Right ventricle myocardium superior (tissue), 1 donor: ENCODE measurements at places on chromosomes 12 and 14.
A peak's percentile ranks its signal among the peaks of the same experiment; 100 is the strongest.

- no peak for DNase-seq
Observed at GRCh38 chr12:51891843-51892242, 3.9 kb downstream of the ANKRD33 start.

DNA sequence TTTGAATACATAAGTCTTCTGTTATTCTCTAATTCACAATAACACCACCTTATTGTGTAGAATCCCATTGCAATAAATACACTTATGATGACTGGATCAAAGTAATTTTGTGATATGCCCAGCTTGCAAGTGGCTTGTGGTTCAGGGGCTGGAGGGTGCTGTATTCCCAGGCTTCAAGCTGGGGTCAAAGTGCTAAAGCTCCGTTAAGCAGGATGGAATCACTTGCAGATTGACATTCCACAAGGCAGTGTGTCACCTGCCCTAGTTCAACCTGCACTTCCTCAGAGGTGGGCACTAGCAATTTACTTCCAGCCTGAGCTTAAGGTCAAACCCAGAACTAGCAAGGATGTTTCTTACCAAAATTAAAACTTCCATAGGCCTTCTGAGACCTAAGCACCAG, 166.6 kb downstream of the SSPN start:
- no peak for DNase-seq

DNA sequence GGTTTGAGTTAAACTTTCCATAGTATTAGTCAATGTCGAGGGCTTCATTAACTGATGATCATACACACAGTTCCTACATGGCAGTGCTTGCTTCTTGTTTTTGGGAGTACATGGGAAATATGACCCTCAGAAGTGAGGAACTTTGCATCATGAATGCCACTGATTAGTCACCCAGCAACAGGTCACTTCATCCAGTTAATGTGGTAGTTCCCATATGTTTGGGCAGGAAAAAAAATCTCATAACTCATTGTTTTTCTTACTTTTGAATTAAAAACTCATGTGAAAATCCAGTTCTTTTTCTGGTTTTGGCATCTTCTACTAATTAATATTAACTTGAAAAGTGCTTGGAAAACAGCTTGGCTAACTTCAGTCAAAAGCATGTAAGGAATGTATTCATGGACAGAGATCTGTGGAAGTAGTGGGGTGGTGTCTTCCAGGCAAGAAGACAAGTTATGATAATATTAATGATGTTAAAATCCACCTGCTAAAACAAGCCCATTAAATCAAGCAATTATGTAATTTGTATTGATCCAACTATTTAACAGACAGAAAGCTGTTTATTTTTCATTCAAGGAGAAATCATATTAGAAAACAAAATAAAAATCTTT, 309.1 kb upstream of the NAV3 start:
- DNase-seq: no peak

DNA sequence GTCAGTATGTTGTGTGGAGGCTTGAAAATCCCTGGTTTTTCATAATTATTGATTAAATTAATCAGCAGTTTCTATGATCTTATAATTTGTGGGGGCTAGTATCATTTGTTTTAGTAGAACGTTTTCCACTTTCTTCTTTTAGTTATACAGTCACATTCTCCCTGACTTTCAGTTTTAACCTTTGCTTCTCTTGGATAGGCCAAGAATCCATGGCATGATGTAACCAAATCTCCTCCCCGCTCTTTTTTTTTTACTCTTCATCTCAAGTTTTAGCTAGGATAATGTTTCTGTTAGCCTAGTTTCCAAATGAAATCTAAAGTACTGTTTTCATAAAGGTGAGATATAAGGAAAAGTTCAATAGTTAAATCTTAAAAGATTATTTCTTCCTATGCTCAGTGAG, 106.5 kb downstream of the TMEM117 start:
- DNase-seq: no peak

- DNase-seq: peak; percentile 6
Observed at GRCh38 chr14:34582117-34582680, 42.7 kb upstream of the EAPP start.

DNA sequence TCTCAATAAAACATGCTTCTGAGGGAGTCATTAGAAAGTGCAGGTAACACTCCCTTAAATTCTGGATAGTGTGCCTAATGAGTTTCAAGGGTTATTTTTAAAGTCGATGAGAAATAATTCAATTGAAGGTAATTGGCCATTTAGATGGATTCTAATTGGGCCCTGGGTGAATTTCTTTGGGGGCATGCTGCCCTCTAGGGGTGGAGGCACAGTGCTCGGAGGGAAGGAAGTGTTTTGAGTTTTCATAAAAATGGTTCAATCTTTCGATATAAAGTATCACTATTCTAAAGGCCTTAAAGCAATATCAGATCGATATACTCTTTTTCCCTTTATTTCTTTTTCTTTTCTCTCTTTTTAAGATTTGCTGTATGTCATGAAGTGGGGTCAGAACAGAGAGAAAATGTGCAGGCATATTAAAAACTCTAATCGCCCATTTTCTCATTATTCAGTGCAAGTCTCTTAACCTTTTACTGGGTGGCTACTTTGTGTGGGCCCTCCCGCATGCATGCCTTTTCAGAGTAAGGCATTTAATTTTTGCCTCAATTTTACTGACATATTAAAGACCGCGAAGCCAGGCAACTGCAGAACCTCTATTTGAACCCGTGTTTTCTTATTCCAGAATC, 25.5 kb downstream of the NKX2-8 start:
- no peak for DNase-seq

GRCh38 chr12:45076417-45077026, 25.6 kb upstream of the DBX2 start:
- DNase-seq: no peak

GRCh38 chr12:51975196-51975595, 23.7 kb downstream of the ACVR1B start:
- DNase-seq: no peak

- no peak for DNase-seq
Observed at GRCh38 chr12:79763766-79764452, 73.1 kb upstream of the PAWR start.

DNA sequence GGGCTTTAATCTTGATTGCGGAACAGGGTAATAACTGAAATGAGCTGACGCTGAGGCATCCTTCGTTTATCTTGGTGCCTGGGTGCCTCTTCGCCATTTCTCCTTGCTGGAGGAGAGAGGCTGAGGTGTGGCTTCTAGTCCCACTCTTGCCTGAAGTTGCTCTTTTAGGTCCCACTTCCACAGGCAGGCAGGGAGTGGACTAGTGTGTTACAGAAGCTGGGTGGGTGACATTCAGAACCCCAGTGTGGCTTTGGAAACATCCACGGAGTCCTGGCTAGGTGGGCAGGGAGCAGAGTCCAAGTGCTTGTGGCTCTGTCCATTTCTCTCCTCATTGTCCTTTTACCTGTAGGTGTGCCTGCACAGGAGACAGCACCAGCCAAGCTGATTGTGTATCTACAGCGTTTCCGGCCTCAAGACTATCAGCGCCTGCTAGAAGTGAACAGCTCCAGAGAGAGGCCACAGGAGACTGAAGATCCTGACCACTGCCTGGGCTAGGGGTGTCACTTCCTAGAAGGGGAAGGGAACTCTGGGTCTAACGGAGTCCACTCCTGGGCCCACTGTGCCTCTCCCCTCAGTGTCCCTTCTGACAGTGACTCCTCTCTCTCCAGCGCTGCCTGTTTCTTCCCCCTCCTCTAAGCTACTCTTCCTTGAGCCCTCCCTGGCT, 2.4 kb downstream of the THTPA start:
- no peak for DNase-seq

- DNase-seq: no peak
Observed at GRCh38 chr14:64734990-64735389, 30.8 kb downstream of the PLEKHG3 start.

DNA sequence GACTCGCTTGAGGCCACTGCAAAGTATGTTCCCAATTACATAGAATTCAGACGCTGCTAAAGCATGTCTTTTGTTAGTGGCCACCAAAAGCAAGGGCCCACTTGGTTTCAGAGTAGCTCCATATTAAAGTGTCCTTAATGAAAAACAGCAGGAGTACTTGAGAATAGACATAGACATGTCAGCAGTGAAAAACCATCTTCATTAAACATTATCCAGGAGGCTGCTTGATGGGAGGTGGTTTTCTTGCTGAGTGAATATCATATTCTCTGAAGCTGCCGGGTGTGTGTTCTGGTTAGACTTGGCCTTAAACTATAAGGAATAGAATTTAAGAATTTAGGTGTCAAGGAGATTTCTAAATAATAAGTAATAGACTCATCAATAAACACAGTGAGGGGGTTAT, 79.5 kb upstream of the CCDC198 start:
- no peak for DNase-seq

DNA sequence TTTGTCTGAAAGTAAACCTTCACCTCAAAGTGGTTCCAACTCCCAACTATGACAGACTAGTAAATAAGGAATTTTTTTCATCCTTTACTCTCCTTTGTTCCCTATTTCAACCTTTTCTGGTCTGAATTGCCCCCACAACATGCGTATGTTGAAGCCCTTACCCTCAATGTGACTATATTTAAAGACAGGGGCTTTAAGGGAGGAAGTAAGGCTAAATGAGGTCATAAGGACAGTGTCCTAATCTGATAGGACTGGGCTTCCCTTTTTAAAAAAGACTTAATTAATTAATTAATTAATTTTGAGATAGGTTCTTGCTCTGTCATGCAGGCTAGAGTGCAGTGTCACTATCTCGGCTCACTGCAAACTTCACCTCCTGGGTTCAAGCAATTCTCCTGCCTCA, 86.3 kb downstream of the VCPKMT start:
- DNase-seq: no peak

GRCh38 chr12:53939141-53940108, 794 bp downstream of the HOXC13 start:
- no peak for DNase-seq

DNA sequence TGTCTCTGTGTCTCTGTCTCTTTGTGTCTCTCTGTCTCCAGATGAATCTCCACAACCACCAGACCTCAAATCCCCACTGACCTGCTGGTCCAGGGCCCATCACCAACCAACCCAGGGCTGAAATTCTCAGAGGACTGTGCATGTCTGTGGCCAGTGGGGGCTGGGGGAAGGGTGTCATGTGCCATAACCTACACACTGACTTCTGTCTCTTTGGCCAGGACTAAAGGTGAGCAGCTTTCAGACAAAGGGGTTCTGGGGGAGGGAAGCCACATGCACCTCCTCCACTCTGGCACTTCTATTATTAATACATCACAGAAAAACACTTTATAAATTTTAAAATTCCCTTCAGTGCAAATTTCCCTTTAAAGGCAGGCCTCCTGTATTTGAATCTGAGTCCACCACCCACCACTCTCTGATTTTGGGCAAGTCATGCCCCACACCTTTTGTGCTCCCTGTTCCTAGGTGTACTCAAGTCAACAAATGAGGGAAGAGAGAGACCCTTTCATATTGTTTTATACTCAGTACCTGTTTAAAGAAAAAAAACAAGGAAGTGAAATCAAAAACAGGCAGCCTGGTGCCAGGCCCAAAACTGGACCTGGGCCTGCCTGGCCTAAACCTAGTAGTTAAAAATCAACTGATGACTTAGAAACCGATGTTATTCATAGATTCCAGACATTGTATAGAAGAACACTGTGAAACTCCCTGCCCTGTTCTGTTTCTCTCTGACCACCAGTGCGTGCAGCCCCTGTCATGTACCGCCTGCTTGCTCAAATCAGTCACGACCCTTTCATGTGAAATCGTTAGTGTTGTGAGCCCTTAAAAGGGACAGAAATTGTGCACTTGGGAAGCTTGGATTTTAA, 80.2 kb downstream of the TUNAR start:
- DNase-seq: no peak

DNA sequence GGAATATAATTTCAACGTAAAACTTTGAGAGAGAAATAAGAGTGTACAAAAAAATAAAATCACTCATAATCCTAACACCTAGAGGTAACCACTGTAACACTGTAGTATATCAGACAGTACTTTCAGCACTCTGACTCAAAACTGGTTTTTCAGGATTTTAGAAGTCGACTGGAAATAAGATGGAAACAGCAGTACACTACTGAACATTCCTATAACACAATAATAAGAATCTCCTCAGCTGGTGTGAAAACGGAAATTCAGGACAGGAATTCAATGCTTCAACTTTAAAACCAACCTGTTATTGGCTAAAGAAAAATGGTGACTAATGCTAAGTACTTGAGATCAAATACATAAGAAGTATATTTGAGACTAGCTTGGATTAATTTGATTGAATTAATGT, 12.3 kb upstream of the PITPNM2 start:
- no peak for DNase-seq

DNA sequence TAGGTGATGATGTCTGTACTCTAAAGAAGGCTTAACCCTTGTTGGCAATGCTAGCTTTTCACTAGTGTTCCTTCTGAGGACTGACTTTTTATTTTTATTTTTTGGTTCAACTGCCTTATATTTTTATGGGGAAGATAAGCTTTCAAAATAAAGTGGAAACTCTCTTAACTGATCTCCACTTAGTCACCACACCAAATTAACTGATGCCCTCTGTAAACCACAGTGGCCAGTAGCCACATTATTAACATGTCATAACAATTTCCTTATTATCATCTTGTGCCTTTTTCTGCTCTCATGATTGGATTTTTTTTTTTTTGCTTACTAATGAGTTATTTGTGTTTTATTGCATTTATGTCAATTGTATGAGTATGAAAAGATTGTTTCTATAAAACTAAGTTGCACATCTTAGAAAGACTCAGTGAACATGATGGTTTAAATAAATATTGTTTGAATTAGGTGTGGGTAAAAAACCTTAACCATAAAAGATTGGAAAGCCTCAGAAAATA, 56.9 kb downstream of the SCFD1 start:
- no peak for DNase-seq

- no peak for DNase-seq
Observed at GRCh38 chr12:51349026-51349425, 2.5 kb upstream of the CELA1 start.

DNA sequence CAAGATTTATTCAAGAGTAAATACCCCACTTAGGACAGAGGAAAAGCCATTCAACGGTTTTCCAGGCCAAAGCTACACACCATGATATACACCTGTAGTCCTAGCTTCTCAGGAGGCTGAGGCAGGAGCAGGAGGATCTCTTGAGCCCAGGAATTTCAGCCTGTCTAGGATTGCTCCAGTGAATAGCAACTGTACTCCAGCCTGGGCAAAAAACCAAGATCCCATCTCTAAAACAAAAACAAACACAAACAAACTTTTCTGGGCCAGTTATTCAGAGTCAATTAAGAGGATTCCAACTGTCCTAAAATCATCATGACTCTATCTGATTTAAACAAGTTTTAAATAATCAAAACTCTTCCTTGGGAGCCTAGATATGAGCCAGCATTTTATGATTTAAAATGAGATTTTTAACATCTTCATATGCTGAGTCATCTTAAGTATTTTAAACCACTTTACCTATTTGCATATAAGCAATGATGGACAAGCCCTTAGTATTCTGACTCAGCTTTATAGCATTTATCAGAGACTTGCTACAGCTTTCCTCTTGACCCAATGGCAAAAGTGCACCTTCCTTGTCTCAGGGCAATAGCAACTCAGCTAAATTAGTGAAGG, 77.1 kb downstream of the KCNMB4 start:
- no peak for DNase-seq

- DNase-seq: no peak
Observed at GRCh38 chr12:106416273-106416672, 58.7 kb downstream of the POLR3B start.

DNA sequence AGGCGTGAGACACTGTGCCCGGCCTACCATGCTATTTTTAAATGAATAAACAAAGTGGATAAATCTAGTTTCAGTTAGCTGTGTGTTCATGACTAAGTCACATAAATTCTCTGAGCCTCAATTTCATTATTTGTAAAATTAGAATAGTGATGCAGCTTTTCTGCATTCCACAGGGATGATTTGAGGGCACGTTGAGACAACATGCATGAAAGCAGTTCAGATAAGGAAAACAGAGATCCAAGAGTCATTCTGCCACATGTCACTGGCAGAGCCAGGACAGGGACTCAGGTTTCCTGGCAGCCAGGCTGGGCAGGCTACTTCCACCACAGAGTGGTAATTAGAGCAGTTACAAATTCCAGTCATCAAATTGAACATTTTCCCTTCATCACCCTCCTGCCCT, 2.9 kb upstream of the PPP4R4 start:
- no peak for DNase-seq
